Hematopoietic multipotent progenitor cell treated with erythropoietin and hydrocortisone succinate and interleukin-3 and kit ligand, for 8 days (in vitro differentiated cells): ENCODE measurements at places on chromosomes 3 and 15.

- no peak for DNase-seq
These were observed 27.5 kb downstream of the POLG start for GRCh38 chr15:89307046-89307587.

DNA sequence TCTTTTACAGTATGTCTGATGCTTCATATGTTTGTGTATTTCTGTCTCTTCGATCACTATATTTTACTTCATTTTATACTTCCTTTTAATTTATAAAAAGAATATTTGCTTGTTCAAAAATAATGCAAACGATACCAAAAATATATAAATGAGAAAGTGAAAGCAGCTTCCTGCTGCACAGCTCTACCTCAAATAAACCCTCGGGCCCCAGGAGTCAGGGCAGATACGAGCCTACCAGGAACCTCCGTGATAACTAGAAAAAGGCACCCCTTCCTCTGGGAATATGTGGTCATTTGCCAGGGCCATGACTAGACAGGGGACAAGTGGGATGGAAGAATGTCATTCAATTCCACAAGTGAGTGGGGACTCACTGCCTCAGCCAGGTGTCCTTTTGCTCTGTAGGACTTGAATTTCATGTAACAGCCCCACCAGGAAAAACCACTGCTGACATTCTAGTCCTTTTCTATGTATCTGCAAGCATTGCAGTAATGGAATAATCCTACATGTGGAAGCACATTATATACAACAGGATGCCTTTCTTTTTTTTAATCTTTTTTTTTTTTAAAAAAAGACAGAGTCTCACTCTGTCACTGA, 133.3 kb downstream of the SUCLG2 start:
- DNase-seq: no peak

- DNase-seq: no peak
These were observed 222.8 kb downstream of the FOXP1 start for GRCh38 chr3:71360764-71361163.

GRCh38 chr3:193620650-193621049, 27.6 kb downstream of the OPA1 start:
- no peak for DNase-seq

- no peak for DNase-seq
These were observed 99.5 kb upstream of the OSBPL11 start for GRCh38 chr3:125694761-125695294.

GRCh38 chr3:10272977-10273376, 19.8 kb downstream of the GHRL start:
- DNase-seq: no peak

GRCh38 chr3:113783980-113784379, 37.1 kb downstream of the ATP6V1A start:
- DNase-seq: no peak

GRCh38 chr3:122920986-122921385, 106.6 kb downstream of the SEMA5B start:
- no peak for DNase-seq

DNA sequence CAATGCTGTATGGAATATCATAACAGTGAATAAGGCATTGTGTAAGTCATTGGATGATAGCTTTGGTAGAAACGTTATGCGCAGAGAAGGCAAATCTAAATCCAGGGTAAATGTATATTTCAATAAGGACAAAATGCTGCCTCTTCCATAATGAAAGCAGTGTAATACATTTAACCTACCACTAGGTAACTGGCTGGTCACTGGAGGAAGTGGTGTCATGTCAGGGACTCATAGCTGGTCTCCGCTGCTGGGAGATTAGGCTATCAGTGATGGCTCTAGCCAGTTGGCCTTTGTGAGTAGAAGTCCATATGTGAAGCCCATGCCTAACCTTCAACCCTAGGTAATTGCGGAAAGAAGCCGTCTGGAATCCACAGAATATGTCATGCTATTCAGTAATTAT, 140.9 kb downstream of the NLGN1 start:
- DNase-seq: no peak
